ENCODE measurements at places on chromosomes 3 and 15.

DNA sequence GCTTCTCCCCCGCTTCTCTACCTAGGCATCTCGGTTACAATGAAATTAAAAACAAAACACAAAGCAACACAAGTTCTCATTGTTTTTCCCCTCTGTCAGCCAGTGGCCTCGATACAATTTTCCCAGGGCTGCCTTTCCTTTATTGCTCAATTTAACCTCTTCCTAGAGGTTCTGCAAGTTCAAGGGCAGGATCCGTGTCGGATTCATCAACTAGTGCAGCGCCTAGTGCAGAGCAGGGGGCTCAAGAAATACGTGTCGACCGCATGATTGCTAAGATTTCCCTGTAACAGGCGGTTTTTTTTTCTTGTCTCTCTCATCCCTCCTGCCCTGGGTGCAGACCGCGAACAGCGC lies 1.4 kb upstream of the BHLHE40 start:
- no peak for DNase-seq

DNA sequence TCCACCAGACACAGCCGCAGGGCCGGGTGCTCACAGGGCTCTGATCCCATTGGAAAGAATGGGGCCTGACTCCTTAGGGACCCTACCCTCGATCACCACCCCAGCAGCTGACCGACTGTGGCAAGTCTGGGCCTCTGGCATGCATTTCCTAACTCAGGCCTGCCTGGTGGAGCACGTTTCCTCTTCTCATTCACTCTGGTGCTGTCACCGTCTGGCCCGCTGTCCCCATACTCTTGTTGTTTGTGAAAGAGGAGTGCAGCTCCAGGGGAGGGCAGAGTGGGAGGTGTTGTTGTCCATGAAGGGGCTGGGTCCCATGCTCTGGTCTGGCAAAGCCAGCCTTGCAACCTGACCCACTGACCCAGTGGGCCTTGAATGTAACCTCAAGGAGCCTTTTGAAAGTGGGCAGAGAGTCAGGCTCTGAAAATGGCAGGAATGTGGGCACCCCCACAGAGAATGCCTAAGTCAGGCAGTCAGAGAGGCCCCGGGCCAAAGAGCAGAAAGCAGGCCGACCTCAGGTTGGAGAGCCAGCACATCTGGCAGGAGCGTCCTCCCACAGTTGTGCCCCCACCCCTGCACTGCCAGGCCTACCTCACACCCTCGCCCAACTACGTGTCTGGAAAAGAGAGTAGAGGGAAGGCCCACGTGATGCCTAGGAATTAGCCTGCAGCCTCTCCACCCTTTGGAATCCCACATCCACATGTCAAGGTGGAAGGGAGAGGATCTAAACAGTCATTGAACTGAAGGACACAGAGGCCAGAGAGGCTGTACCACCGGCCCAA lies 10.9 kb downstream of the SEMA7A start:
- peak; percentile 92 for DNase-seq

- DNase-seq = no peak
Measured at GRCh38 chr3:152038490-152038889, 165.0 kb downstream of the SUCNR1 start.

- no peak for DNase-seq
Measured at GRCh38 chr3:128289534-128289933, 136.3 kb downstream of the EEFSEC start.

DNA sequence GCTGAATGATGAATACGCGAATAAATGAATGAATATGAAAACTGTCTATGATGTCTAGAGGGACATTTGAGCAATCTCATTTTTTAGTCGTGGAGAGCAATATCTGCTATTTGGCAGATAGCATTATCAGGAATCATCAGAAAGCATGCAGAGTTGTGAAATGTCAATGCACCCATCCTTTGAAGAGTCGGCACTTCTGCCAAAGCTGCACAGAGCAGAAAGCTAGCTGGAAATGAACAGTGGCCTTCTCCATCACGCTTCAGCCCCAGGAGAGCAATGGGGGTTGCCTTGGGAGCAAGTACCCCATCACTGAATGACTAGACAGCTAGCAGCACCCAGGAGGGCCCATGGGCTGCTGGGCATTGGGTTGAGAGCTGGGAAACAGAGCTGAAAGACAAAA lies 69.1 kb upstream of the PROK2 start:
- no peak for DNase-seq

- no peak for DNase-seq
Measured at GRCh38 chr3:138718849-138719248, 110.3 kb downstream of the FAIM start.

DNA sequence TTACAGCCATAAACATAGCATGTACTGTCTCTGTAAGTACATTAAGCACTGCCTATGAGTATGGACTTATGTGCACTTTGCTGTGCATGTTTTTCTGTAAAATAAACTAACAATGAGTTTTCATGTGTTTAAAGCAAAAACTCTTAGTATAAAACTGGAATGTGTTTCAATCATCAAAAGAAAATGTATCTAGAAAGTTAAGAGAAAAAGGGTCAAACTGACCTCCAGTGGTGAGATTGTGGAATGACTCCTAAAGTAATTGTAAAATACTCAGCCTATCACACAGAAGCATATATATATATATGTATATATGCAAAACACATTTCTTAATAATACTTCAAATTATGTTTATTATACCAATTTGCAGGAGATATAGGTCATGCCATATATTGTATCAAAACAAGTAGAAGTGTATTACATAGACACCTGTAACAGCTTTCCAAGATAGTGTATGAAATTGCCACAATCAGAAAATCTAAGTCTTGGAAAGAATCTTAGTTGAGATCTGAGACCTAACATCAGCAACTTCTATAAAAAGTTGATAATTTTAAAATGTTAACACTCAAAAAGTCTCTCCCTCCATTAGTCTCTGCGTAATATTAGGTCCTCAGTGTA lies 199.6 kb downstream of the FMN1 start:
- peak; percentile 38 for DNase-seq

DNA sequence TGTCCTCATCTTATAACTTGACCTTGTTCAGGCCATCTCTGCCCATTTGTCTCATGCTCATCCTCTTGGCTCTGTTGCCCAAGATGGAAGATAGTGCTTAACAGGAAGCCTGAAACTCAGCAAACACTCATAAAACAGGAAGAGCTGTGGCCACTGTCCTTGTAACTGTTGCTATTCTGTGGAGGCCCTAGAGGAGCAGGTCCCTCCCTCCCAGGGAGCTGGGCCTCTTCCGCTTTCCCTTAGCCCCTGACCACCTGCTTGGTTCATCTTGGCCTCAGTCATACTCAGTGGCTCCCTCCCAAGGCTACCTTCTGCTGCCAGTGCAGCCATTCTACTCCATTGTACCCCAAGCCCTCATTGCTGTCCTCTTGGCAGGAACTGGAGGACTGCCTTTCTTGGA lies 3.5 kb downstream of the MAPKAPK3 start:
- no peak for DNase-seq

GRCh38 chr3:78870484-78870883 lies 897.3 kb downstream of the ROBO1 start:
- no peak for DNase-seq

- no peak for DNase-seq
Measured at GRCh38 chr15:52136442-52136980, 23.9 kb upstream of the BCL2L10 start.

GRCh38 chr3:9930804-9931418 lies 2.7 kb upstream of the CRELD1 start:
- DNase-seq = no peak

DNA sequence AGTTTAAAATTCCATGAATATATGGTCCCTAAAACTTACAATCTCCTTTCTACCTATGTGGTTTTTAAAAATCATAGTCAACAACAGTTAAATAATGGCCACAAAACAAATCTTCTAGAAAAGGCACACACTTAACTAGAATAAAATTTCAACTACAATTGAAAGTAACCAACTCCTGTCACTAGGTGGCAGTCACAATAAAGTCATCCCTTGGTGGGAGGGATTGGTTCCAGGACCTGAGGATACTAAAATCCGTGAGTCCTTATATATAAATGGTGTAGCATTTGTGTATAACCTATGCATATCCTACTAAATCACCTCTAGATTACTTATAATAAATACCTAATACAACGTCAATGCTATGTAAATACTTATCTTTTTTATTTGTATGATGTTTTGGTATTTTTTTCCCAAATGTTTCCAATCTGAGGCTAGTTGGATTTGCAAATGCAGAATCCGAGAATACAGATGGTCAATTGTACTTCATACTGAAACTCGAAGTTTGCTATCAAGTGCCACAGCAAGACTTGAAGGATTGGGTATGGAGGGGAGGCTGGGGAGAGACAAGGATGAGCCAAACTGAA lies 172.6 kb downstream of the FMN1 start:
- DNase-seq = peak; percentile 72

DNA sequence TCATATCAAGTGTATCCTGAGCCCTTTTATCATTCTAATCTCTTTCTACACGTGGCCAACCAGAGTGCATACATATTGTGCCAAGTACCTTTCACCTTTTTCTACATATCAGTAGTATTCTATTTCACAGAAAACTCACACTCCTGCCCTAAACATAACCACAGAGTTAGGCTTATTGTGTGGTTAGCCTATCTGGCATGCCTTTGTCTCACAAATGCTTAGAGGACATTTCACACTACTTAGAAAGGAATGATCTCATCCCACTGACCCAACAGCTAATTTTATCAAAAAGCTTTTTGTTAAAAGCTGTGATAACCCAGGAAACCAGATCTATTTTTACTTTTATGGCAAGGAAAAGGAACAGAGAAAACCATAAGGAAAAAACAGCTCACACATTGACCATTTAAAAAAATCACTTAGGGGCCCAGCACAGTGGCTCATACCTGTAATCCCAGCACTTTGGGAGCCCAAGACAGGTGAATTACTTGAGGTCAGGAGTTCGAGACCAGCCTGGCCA lies 17.8 kb upstream of the MAP4 start:
- peak; percentile 32 for DNase-seq

- DNase-seq = no peak
Measured at GRCh38 chr15:91857772-91858171, 4.3 kb downstream of the SLCO3A1 start.

All from RWPE1 (cell line).